ENCODE measurements at places on chromosomes 7 and 10. TPM values are rescaled to one million over a fixed set of nuclear protein-coding genes. Genes with fewer than 3 reads are reported as not detected.

- DNase-seq = no peak
Measured at GRCh38 chr7:95550546-95550945, 45.8 kb downstream of the PDK4 start.

DNA sequence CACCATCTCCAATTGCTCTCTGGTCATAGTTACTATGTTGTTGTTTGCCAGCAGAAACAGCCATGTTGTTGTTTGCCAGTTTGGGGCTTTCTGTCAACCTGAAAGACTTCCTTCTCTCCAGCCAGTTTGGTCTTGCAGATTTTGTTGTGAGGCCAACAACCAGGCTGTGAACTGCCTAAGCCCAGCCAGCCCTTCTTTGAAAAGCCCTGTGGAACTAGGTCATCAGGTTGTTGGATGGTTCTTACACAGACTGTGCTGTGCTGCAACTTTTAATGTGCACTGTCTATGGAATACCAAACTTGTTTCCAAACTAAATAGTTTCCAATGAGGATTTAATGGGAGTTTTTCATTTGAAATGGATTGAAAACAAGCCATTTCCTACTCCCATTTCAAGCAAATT lies 592.7 kb upstream of the GALNT17 start:
- DNase-seq = no peak

DGKI gene
- total RNA-seq = not detected

GRCh38 chr10:45561952-45562351 lies 110.6 kb downstream of the ZFAND4 start:
- DNase-seq = no peak

DNA sequence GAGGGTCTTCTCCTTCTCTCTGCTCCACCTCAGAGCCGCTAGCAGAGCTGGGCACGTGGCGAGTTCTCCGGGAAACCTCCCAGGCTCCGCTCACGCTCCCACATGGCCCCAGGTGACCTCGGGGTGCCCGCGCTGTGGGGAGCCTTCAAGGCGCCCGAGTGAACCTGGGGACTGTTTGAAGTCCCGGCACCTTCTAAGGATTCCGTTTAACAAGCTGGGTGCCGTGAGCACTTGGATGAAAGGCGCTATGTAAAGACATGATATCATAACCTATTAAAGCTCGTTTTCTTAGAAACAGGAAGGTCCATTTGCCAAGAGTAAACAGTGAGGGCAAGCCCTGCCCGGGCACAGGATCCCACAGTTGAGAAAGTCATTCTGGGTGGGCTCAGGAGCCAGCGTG lies 15.8 kb upstream of the MYL10 start:
- no peak for DNase-seq

HOXA3 gene
- not detected for total RNA-seq

DNA sequence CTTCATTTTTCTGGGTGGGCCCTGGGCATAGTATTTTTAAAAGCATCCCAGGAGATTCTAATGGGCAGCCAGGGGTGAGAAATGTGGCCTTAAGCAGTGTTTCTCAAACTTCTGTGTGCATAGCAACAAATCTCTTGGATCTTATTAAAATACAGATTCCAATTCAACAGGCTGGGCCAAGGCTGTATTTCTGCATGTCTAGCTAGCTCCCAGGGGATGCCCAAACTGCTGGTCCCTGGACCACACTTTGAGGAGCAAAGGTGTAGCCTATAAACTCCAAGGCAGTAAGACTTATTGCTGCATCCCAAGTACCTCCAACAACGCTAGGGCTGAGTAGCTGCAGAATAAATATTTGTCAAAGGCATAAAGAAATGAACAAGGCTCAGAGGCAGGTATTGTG lies 292.9 kb upstream of the ZMIZ1 start:
- no peak for DNase-seq

EGFR gene
- not detected for total RNA-seq

- DNase-seq = peak; percentile 68
Measured at GRCh38 chr7:35727571-35727970, 32.6 kb upstream of the HERPUD2 start.

- DNase-seq = peak; percentile 71
Measured at GRCh38 chr7:87416682-87417587, 58.5 kb downstream of the ABCB4 start.

HMX2 gene
- total RNA-seq = not detected

MGAM2 gene
- total RNA-seq = not detected

SPDYE6 gene
- total RNA-seq = not detected

ACSM6 gene
- total RNA-seq = not detected

GRCh38 chr7:101031082-101031481 lies 11.2 kb downstream of the MUC17 start:
- no peak for DNase-seq

AKR1D1 gene
- total RNA-seq = not detected

DNA sequence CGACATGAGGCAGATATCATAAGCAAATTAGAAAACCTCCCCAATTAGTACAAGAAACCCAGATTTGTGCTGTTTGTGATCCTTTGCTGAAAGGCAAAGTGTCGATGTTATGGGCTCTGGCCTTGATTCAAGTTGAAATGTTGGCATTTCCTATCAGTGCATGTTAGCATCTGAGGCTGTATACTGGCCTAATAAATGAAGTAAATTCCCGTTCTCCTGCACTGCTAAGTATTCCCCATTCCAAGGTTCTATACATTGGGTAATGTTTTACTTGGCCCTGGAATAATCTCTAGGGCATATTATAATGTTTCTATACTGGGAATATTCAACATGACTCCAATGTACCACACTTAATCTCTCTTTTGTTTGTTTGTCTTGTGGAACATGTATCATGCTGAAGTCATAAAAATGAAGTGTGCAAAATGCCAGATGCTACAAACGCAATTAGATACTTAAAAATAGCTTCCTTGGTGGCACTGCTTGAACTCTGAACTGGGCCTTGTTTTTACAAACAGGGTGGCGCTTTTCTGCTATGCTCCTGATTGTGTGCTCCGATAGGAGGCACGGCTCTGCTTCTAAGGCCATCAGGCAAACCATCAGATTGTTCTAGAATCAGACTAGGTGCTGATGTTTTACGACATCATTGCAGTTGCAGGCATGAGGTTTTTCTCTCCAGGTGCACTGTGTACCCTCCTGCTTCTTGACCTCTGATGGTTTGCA lies 156.7 kb upstream of the TCF7L2 start:
- DNase-seq = no peak

TMEM139 gene
- 0.24 TPM for total RNA-seq

GRCh38 chr10:129570185-129570584 lies 103.1 kb downstream of the MGMT start:
- no peak for DNase-seq

OPN4 gene
- total RNA-seq = not detected

DNA sequence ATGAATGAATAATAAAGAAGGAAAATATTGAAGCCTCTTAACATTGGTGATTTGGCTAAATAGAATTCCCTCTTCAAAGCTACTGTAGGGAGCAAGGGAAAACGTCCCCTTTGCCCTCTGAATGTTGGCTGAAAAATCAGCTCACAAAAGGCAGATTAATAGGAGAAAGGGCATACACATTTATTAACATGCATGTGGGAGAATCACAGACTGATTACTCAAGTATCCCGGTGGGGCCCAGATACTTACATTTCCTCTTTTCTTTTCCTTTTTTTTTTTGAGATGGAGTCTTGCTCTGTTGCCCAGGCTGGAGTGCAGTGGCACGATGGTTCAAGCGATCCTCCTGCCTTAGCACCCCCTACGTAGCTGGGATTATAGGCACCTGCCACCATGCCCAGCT lies 68.5 kb downstream of the HK1 start:
- DNase-seq = no peak

DNA sequence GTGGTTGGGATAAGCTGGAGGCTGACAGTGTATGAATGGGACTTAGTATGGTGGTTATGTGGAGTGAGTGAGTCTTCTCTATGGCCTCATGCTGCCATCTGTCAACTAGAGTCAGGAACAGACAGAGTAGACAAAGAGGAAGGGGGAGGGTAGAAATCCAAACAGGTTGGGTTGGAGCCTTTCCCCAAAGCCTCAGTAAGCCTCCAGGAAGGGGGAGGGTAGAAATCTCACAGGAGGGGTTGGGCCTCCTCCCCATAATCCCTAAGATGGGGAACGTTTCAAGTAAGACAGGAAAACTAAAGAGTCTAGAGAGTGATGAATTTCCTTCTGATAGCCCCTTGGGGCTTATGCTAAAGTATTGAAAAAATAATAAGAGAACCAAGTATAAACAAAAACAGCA lies 2.0 kb upstream of the AKR1B15 start:
- no peak for DNase-seq

DNA sequence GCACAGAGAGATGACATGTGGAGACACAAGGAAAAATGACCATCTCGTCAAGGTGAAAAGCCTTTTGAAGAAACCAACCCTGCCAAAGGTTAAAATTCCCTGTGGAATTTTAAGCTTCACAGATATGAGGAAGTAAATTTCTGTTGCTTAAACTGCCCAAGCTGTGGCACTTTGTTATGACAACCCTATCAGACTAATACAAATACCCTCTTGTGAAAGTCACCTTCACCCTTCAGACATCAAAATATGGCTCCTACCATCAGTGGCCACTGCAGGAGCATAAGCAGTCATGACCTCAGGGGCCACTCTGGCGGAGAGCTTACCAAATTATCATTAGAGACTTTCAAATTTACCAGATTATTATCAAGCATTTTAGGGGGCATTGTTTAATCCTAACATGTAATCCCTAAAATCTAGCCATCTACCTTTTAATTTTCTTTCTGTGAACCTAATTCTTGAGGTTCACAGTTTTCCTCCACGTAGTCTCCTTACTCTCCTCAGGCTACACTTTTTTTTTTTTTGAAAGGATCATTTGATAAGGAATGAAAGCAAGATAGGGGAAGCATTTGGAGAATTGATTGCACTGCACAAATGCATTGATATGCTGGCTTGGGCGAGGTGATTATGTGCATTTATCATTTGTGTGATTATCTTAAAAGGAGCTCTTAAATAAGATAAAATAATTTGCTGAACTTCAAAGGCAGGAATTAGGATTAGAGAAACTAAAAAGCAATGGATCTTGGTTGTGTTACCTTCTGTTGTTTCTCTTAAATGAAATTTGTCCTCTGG lies 90.3 kb downstream of the TMEM168 start:
- DNase-seq = no peak

GRCh38 chr10:36170943-36171501 lies 528.9 kb upstream of the FZD8 start:
- DNase-seq = no peak

GRCh38 chr10:125392609-125393008 lies 232.2 kb upstream of the CTBP2 start:
- DNase-seq = no peak

ABCA13 gene
- total RNA-seq = not detected

- no peak for DNase-seq
Measured at GRCh38 chr7:155507576-155507975, 38.8 kb downstream of the CNPY1 start.
